Smooth muscle cell of the pulmonary artery (primary cell): ENCODE measurements at places on chromosomes 5 and 9. TPM values are rescaled to one million over a fixed set of nuclear protein-coding genes. Genes with fewer than 3 reads are reported as not detected.

Gene TSLP
- total RNA-seq, result 3.2 and 15.6 TPM in 2 replicates

Gene HSD17B3
- not detected in 2 replicates for total RNA-seq

Gene RAB24
- total RNA-seq, result 20.3 and 25.1 TPM in 2 replicates

Gene SLC22A4
- 0.78 and 6.7 TPM in 2 replicates for total RNA-seq

Gene ORM1
- not detected in 2 replicates for total RNA-seq

Gene PGM5
- 16.3 and 33.3 TPM in 2 replicates for total RNA-seq

Gene FABP6
- not detected in 2 replicates for total RNA-seq
